ENCODE measurements at places on chromosomes 5 and 9.

DNA sequence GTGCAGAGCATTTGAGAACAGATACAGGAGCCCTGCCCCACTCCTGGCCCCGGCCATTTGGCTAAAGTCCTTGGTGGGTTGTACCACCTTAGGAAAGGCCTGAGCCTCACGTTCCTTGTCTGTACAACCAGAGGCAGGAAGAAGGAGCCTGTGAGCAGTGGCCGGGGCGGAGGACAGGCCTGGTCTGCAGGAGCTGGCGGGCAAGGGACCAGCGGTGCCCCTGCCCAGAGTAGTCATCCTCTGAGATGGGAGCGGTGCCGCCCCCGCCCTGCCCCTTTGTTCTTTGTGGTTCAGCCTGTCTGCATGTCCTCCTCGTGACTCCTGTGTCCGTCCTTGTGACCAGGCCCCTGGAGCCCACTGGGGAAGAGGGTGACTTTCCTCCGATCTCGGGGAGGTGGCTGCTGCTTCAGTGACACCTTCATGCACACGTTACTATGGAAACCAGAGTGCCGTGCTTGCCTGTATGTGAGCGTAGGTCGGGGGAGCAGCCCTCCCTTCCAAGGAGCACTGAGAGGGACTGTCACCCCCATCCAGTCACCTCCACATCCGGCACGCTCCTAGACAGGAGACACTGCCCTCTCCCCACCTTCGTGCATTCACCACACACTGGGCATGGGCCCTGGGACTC is 42.9 kb downstream of the UNC5A start:
- no peak for DNase-seq

DNA sequence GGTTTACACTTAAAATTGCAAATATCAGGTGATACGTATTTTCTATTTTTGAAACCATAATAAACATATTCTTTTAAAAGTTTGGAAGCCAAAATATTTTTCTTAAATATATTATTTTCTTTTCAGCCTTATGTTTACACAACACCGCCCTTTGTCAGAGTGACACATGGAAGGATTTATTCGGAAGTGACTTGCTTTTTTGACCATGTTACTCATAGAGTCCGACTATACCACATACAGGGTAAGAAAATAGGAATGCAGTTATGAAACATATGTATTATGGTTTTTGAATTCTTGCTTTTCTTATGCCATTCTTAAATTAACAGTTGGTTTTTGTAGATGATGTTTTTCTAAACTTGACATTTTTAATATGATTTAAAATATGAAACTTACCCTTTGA is 133.9 kb downstream of the MAN2A1 start:
- no peak for DNase-seq

- DNase-seq, result no peak
Measured at GRCh38 chr5:98069876-98070512, 703.5 kb upstream of the RGMB start.

DNA sequence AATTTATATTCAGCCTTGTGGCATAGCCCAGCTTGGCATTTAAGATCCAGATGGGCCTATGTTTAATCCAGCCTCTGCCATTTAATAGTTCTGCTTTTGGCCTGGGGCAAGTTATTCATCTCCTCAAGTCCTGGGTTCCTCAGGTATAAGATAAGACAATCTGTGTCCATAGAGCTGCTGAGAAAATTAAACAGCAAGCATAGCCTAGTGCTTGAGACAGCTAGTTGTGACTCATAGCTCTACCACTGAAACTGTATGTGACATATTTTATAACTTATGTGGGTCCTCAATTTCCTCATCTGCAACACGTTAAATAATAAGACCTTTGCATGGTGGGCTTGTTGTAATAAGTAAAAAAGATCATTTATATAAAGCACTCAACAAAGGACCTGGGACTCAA is 53.3 kb upstream of the ATP10B start:
- DNase-seq, result no peak

DNA sequence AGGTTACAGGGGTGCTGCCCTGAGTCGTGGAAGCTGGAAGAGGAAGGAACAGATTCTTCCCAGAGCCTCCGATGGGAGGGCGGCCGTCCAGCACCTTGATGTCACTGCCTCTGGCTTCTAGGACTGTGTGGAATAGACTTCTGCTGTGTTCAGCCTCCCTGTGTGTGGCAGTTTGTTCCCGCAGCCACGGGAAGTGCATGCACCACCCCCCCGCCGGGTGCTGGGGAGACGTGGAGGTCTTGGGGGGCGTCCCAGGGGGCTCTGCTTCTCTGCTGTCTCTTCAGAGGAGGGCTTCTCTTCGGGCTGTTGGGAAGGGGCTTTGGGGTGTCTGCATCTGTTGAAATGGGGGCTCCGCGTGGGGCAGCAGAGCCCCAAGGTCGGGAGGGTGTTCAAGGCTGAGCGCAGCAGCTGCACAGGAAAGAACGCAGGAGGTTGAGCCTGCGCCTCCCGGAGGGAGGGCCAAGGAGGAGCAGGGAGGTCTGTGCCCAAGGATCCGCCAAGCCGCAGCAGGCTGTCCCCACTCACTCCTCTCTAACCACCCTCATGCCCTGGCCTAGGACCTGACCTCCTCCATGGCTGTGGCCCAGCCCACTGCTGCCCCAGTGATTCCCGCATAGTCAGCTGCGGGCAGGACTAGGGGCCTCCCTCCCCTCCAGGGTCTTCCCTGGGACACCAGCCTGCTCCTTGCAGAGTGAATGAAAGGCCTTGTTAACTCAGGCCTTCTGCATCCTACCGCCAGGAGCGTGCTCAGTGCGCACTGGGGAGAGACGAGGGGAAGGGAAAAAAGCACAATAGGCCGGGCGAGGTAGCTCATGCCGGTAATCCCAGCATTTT is 45.0 kb downstream of the ROPN1L start:
- DNase-seq, result no peak

- no peak for DNase-seq
Measured at GRCh38 chr9:121369595-121370265, at the start of gene STOM. STOM (minus strand) TSS chr9:121370250; CDS start chr9:121370187, 63 bp downstream.

GRCh38 chr9:101030086-101030391 is 1.5 kb downstream of the PLPPR1 start:
- DNase-seq, result no peak

DNA sequence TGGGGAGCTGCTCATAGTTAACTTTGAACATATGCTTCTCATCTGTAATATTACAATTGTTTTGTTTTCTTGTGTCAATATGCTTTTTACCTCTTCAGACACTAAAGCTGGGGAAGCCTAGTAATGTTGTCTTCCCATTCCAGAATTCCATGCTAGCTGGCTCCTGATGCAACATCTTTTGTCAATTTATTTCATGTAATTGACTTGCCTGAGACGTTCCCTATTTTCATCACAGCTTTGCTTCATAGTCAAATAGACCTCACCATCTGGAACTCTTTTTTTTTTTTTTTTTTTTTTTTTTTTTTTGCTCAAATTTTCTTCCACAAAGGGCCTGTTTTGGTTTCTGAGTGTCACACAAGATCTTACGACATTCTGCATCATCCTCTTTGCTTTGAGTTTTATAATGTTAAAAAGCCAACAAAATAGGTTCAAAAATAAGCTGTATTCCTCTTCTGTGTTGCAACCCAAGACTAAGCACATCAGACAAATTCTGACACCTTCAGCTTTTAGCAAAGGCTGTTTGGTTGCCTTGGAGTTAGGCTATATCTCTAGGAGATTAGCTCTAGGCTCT is 235.2 kb downstream of the NR3C1 start:
- DNase-seq, result no peak

DNA sequence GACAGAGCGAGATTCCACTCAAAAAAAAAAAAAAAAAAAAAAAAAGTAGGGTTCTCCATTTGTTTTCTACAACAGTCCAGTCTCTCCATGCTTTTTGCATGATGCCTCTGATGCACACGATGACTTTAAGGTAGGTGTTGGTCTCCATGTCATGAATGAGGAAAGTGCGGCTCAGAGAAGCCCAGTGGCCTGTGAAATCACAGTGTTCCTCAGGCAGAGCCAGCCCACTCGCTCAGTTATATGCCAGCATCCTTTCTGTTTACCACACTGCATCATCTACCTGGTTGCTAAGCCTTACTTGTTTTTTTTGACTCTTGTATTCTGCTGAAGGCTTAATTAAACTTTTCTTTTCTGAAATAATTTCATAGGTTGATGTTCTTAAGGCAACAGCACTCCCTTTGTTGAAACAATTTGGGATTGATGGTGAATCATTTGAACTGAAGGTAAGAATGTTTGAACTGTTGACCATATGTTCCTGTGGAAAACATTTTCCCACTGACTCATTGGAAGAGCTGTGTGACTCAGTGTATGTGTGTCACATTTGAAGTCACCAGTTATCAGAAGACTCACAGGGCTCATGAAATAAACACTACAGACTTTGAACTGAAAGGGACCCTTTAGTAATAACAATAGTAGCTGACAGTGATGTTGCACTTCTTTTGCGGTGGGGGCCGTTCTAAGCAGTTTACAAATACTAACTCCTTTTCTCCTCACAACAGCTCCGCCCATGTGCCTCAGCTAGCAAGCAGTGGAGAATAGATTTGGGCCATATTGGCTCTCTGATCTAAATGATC is 40.2 kb downstream of the RCL1 start:
- DNase-seq, result no peak

- no peak for DNase-seq
Measured at GRCh38 chr5:43041669-43042175, 1.6 kb upstream of the ANXA2R start.

DNA sequence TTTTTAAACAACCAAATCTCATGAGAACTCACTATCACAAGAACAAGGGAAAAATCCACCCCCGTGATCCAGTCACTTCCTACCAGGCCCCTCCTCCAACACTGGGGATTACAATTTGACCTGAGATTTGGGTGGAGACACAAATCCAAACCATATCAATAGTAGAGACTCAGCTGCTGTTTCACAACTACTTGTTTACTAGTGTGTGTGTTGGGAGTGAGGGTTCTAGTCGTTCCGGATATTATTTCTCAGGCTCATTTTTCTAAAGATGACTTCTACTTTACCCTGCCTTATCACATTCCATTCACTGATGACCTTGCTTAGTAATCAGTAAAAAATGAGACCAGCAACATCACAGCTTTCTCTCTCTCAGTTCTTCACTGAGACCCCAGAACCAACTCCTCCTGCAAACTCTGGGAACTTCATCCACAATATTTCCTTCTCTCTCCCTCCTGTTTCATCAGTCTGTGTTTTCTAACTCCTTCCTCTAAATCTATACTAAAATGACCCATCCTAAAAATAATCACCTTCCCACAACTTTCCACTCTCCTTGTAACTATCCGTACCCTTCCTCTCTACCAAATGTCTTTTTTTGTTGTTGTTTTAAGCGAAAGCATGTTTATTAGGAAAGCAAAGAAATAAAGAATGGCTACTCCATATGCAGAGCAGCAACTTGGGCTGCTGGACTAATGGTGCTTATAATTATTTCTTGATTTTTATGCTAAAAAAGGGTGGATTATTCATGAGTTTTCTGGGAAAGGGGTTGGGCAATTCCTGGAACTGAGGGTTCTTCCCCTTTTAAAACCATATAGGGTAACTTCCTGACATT is 121.5 kb upstream of the SPRY4 start:
- no peak for DNase-seq

- no peak for DNase-seq
Measured at GRCh38 chr5:133467826-133468463, 144.4 kb downstream of the FSTL4 start.

DNA sequence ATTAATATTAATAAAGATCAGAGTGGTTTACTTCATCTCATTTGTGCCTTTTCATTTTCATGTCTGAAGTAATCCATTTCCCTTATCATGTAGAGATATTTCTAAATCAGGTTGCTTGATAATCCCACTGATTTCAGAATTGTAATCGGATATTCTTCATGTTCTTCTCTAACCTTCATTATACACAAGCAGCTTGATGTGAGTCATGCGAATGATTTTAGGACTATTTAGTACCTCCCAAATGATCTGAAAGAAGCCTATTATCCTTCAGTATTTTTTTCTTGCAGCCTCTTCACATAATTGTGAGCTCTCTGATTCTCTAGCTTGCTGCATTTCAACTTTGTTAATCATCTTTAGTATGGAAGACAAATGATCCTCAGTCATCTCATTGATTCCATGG is 182.0 kb downstream of the GIN1 start:
- no peak for DNase-seq

- DNase-seq, result no peak
Measured at GRCh38 chr9:91055845-91056244, 254.2 kb downstream of the SYK start.

DNA sequence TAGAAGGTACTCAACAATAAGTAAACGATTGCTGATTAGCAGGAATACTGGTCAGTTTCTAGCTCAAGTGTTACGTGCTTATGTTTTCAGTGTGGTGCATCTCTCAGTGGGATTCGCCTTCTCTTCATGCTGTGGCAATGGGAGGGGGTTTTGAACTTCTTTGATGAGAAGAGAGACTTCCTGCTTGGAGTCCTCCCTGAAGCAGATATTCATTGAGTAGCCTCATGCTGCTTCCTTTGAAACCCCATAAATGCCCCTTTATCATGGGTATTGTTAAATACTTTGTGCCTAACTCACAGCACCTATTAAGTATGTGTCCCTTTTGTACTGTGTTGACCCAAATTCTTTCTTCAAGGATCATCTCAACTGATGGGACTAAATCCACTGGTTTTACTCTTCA is 116.5 kb downstream of the DOCK8 start:
- DNase-seq, result no peak

DNA sequence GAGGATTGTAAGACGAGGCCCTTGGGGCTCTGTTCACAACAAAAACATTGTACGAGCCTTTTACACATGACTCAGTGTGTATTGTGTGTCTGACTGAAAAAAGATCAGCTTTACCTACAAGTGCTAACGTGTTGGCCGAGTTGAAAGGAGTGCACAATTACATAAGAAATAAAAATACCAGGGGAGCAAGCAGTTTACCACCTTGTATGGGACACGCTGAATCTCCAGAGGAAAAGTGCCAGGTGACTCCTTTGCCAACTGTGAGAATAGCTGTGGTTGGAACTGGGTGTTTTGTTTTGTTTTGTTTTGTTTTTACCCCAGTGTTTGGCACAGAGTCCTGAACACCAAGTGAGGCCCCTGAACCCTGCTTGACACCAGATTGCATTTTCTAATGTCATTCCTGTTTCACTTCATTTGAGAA is 32.8 kb upstream of the ZSWIM6 start:
- no peak for DNase-seq

DNA sequence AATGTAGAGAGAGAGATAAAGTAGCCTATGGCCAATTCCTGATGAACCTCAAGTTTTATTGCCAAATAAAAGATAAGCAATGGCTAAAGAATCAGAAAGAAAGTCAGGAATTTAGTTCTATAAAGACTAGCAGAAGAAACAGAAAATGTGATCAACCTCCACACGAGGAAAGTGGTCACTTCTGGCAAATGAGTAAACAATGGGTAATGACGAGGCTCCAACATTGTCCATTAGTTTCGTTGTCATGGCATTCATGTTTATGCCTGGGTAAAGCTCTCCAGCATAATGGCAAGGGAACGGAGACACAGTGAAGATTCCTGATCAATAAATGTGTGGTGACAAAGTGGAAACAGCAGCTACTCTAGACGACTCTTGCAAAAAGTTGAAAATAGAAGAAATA is 341.8 kb upstream of the CTNND2 start:
- DNase-seq, result no peak

DNA sequence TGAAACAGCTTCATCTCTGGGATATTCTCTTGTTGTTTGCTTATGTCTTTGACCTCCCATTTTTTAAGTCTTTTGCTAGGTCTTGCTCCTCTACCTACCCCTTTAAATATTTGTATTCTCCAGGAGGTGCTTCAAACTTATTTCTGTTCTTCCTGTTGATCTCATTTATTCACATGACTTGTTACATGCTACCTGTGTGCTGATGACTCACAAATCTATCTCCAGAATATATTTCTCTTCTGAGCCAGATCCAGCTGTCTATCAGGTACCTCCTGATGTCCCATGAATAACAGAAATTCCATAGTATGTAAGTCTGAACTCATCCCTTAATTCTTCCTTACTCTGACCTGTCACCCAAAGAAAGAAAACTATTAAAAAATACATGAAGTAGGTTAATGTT is 11.0 kb downstream of the NIPBL start:
- DNase-seq, result no peak

GRCh38 chr9:136956604-136957003 is 4.5 kb downstream of the LCN12 start:
- DNase-seq, result no peak

Data from NCI-H1436 treated with DMSO at 0.1 percent for 48 hours (cell line).